Fibroblast of mammary gland (primary cell): ENCODE measurements at places on chromosomes 2 and 18.

DNA sequence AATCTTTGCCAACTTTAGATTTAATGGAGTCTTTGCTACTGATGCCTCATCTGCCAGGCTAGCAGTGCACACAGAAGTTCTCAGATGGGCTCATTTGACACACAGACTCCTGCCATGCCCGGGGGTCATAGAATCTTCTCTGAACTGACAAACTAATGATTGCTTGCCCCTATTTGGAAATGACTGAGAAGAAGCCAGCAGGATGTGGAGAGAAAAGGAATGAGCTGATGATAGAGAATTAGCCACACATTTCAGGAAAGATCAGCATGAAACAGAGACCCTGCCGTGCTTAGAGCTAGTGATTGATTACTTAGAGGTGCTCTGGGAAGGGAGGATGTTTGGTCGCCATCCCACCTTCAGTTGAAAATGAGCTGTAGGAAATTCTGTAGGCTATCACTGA lies 178.5 kb downstream of the TPGS2 start:
- no peak for DNase-seq

GRCh38 chr18:58490238-58490637 lies 138.7 kb downstream of the ALPK2 start:
- no peak for DNase-seq

DNA sequence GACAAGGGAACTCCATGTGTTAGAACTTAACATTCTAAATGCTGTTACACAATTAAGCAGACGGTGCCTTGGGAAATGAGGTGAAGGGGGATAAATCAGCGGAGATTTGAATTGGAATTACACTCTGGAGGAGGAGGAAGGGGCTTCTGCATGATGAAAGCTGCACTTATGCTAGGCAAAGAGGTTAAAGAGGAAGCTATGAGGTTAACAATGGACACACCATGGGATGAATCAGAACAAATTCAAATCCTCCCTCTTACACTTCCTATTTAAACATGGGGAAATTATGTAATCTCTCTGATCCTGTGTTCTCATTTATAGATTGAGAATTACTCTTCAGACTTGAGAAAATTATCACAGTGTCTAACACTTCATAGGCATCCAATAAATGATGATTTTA lies 121.5 kb upstream of the SIX2 start:
- peak; percentile 31 for DNase-seq

- peak; percentile 47 for DNase-seq
Observed at GRCh38 chr2:204019572-204020501, 83.3 kb downstream of the ICOS start.

GRCh38 chr18:9825571-9826073 lies 60.2 kb upstream of the TXNDC2 start:
- DNase-seq: peak; percentile 97

DNA sequence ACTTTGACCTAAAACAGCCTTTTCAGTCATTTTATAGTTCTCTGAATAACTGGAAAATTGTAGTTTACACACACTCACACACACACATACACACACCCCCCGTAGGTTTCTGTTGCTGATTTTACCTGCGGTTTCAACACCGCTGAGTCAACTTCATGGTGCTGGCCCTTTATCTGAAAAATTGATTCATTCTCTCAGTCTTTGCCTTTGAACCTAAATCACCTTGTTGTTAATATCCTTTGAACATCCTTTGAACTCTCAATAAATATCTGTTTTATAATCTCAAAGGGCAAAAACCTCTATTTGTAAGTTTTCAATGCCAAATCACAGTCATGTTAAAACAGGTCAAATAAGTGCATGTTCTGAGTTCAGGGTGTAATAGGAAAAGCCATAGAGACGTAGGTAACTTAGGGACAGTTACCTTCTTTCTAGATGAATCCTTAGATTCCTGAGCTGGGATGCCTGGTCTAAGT lies 109.0 kb upstream of the BZW1 start:
- DNase-seq: no peak

- no peak for DNase-seq
Observed at GRCh38 chr18:45826084-45826483, 609 bp downstream of the SIGLEC15 start.

DNA sequence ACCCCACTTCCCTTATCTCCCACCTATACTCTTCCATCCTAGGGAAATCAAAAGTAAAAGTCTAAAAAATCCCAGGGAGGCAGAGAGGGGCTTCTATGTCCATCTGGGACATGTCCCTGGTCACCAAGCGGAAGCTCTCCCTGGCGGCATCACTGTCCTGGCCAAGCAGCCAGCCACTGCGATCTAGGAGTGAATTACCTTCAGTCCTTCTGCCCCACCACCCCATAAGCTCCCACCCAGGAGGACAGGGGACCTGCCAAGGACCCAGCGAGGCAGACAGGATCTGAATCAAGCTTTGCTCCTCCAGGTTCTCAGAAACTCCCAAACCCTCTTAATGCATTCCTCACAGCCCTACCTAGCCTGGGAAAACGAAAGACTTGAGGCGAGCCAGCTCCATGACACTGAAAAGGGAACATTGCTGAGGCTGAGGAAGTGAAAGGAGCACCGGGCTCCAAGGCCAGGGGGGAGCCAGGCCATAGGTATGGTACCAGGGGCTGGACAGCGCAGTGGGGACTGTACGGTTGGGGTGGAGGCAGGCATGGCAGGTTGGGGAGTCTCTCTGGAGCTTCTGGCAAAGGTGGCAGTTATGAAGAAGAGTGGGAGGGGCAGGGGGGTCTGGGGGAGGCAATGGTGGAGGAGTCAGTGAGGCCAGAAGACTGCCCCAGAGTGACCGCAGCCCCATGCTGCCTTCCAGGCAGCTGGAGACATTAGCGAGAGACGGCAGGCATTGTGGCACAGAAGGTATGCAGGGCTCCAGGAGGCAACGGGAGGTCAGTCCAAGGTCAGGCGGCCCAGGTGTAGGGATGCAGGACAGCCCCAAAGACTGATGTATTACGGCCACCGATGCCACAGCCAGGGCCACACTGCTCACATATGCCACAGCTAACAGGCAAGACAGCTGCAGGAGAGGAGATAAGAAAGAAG lies 2.7 kb upstream of the SLC23A3 start:
- DNase-seq: no peak

DNA sequence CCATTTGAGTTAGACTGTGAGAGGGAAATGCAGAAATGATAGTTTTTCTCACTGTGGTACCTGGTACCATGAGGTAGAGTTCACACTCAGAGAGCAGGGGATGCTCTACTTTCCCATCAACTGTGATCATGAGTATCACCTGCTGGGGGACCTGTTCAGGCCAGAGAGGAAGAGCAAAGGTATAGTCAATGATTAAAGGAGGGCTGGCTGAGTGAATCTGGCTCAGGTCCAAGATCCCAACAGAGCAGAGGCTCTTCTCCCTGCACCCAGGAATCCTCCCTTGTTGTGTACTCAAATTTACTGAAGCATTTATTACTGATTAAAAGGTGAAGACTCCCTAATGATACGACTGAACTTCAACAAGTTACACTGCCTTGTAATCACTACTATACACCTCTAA lies 104.6 kb upstream of the CHRNA1 start:
- DNase-seq: no peak
